Colonic mucosa (tissue), 4 donors: ENCODE measurements at places on chromosomes 11 and 22.

DNA sequence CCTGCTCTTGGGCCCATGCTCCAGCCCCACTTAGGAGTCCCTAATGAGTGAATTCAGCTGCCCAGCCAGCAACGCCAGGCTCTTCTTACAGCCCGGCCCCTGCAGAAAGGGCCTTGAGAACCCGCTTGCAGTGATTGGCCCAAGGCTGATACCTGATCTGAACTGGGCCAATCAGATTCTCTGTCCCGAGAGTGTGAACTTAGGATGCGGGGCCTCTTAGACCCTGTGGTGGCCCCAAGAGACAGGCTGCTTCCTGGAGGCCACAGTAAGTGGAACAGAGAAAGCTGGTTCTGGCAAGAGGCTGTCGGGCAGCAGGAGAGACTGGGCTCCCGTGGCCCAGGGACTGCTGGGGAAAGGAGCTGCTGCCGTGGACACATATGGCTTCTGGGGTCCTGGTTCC is 11.5 kb downstream of the VSTM5 start:
- no peak for DNase-seq
- H3K4me3 ChIP-seq: no peak overlapping the region
- no peak overlapping the region for H3K27ac ChIP-seq
- no peaks in the 10 kb centered on the region for H3K27me3 ChIP-seq

GRCh38 chr22:42515896-42516295 is 3.7 kb downstream of the RRP7A start:
- no peak overlapping the region for H3K27ac ChIP-seq
- peaks cover 4% of the 10 kb centered on the region for H3K4me1 ChIP-seq
- H3K4me3 ChIP-seq: no peak overlapping the region
- no peaks in the 10 kb centered on the region for H3K36me3 ChIP-seq

DNA sequence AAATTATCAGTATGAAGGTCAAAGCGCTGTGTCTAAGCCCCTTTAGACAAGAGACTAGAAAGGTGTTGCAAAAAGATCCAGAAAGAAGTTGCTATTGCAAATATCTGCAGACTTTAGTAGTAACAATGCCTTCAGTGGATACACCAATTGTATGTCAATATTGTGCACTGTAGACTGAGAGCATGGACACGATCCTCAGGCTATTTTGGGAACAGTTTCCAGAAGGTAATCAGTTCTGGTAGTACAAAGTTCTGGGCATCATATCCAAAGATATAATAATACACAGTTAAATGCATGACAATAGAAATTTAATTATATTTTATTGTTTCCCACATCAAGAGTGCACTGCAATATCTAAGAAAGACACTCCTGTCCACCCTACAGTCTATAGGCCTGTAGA is 84.1 kb upstream of the LUZP2 start:
- no peaks in the 10 kb centered on the region for H3K4me1 ChIP-seq
- H3K27me3 ChIP-seq: no peaks in the 10 kb centered on the region
- H3K36me3 ChIP-seq: no peaks in the 10 kb centered on the region
- no peak overlapping the region for H3K4me3 ChIP-seq
- H3K27ac ChIP-seq: no peak overlapping the region

DNA sequence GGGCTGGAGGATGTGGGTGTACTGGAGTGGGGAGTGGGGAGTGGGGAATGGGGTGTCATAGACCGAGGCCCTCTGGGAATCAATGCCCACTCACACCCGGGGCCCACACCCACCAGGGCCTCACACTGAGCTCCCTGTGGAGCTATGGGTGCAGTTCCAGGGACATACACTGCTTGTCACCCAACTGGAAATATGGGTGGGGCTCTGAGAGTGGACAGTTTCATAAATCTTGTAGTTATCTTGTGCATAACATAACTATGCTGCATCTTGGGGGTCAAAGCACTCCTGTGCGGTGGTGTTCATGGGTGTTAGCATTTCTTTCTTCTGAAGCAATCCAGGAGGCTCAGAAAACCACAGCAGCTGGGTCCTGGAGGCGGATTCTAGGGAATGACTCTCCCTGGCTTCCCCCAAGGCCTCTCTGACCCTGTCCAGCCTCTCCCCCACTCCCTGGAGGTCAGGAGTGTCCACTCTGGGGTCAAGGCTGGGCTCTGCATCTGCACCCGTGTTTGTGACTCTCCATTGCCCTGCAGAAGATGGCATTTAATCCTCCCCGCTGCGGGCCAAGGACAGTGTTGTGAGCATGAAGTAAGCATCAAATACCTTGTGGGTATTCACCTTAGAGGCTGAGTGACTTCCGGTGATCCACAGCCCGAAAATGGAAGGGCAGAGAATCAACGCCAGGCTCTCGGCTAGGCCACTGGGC is 172.5 kb downstream of the CTTN start:
- H3K27me3 ChIP-seq: no peaks in the 10 kb centered on the region
- H3K36me3 ChIP-seq: no peaks in the 10 kb centered on the region
- no peak overlapping the region for H3K4me3 ChIP-seq
- H3K27ac ChIP-seq: no peak overlapping the region
- no peak for DNase-seq

DNA sequence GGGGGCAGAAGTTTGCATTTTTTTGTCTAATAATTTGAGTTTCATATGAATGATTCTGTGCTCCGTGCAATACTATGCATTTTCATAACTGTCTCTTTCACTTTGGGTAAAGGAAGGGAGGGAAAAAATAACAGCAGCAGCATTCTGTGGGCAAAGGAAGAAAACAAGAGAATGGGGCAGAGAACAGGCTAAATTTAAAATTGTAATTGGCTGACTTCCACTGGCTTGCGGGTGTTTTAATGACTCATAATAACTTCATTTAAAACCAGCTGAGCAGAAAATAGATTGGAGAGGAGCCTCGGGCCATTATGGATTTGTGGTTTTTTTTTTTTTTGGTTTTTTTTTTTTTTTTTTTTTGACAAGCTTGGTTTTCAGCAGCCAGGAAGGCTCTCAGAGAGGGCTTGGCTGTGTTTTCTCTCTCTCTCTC is 107.4 kb downstream of the ZBTB16 start:
- no peak for DNase-seq
- H3K27me3 ChIP-seq: no peaks in the 10 kb centered on the region
- H3K27ac ChIP-seq: peak overlapping the region; percentile 34
- no peak overlapping the region for H3K4me3 ChIP-seq
- H3K4me1 ChIP-seq: peaks cover 52% of the 10 kb centered on the region
